ENCODE measurements at places on chromosomes 1 and 21.

- DNase-seq, result peak; percentile 81
These were observed 1.1 kb upstream of the PPM1J start for GRCh38 chr1:112716133-112716720.

- no peak for DNase-seq
These were observed 67.3 kb upstream of the ERRFI1 start for GRCh38 chr1:8093221-8093980.

- DNase-seq, result no peak
These were observed 132.8 kb upstream of the CD34 start for GRCh38 chr1:208043691-208044181.

GRCh38 chr1:209227171-209227570, 356.3 kb upstream of the CAMK1G start:
- DNase-seq, result no peak

GRCh38 chr1:231181271-231181670, 19.4 kb downstream of the TRIM67 start:
- DNase-seq, result no peak

DNA sequence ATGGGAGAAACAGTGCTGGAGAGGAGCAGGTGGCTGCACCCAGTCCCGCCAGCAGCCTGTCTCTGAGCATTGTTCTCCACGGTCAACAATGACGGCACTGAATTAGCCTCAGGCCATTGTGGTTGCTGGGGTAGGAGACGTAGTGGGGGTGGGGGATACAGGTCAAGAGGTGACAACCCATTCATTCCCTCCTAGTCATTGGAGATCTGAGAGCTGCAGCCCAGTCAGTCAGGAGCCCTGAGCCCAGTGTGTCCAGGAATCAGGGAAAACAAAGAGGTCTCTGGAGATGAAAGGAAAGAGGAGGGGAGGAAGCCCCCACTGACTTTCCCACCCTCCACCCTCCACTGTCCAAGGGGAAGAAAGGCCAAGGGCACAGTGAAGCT, 15.3 kb downstream of the SMIM12 start:
- DNase-seq, result no peak

- no peak for DNase-seq
These were observed 1.3 kb upstream of the ATP1A1 start for GRCh38 chr1:116371752-116372151.

GRCh38 chr1:150160964-150161621, 11.4 kb downstream of the PLEKHO1 start:
- DNase-seq, result no peak

- no peak for DNase-seq
These were observed 88.2 kb downstream of the DMRTA2 start for GRCh38 chr1:50335036-50335435.

- DNase-seq, result no peak
These were observed 325 bp downstream of the OR14A2 start for GRCh38 chr1:247747616-247748015.

DNA sequence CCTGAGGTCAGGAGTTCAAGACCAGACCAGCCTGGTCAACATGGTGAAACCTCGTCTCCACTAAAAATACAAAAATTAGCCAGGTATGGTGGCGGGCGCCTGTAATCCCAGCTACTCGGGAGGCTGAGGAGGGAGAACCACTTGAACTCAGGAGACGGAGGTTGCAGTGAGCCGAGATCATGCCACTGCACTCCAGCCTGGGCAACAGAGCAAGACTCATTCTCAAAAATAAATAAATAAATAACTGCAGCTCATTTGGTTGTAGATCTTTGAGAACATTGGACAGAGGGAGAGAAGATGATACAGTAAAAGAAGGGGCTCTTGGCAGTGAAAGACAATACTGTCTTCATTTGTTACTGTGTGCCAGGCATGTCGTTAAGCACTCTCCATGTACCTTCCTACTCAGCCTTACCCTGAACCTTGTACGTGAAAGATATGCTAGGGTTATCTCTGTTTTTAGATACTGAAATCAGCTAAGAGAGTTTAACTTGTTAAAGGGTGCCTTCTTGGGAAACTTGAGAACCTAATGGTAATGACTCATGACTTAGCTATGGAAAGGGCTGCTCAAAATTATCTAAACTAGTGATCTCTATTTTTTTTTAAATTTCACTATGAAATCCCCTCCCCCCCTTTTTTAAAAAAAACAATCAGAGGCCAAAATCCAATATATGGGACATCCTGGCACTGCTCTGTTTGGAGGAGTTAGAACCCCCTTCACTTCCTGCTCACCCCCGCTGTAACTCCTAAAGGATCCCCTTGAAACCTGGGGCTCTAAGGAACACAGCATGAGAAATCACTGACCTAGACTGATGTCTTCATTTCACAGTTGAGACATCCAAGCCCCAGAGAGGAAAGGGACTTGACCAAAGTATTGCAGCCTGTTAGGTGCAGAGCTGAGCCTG, 6.8 kb upstream of the KPNA6 start:
- DNase-seq, result peak; percentile 54

- no peak for DNase-seq
These were observed 4.5 kb downstream of the RHBG start for GRCh38 chr1:156373546-156373945.

DNA sequence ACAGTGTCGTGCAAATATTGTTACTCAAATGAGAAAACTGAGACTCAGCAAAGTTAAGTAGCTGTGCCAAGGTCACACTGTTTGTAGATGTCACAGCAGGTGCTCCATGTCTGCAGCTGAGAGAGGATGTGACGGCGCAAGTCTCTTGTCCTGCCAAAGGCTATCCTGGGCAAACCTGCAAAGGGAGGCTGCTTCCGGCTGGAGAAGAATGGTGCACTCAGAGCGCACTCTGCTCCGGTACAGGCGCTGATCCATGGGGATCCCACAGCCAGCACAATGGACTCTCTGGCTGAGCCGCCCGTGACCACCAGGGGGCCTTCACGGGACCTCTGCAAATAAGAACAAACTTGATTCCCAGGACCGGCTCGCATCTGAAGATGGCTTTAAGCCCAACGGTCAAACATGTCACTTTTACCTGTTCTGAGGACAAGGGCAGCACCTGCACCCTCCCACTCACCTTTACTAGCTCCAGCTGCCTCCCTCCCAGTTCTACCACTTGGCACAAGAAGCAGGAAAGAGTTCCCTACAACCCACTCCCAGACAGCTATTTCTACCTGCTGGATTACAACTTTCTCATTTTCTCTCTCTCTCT, 21.9 kb downstream of the RD3 start:
- DNase-seq, result peak; percentile 57

GRCh38 chr1:153246018-153246417, 13.5 kb upstream of the LORICRIN start:
- no peak for DNase-seq

GRCh38 chr1:31607360-31607759, 10.1 kb upstream of the HCRTR1 start:
- DNase-seq, result no peak

Data from fibroblast of gingiva (primary cell).